Fibroblast of pulmonary artery (primary cell): ENCODE measurements at places on chromosomes 3 and 15.
A peak's percentile ranks its signal among the peaks of the same experiment; 100 is the strongest.

- DNase-seq, result no peak
These were observed 8.2 kb upstream of the TMEM62 start for GRCh38 chr15:43125100-43125661.

DNA sequence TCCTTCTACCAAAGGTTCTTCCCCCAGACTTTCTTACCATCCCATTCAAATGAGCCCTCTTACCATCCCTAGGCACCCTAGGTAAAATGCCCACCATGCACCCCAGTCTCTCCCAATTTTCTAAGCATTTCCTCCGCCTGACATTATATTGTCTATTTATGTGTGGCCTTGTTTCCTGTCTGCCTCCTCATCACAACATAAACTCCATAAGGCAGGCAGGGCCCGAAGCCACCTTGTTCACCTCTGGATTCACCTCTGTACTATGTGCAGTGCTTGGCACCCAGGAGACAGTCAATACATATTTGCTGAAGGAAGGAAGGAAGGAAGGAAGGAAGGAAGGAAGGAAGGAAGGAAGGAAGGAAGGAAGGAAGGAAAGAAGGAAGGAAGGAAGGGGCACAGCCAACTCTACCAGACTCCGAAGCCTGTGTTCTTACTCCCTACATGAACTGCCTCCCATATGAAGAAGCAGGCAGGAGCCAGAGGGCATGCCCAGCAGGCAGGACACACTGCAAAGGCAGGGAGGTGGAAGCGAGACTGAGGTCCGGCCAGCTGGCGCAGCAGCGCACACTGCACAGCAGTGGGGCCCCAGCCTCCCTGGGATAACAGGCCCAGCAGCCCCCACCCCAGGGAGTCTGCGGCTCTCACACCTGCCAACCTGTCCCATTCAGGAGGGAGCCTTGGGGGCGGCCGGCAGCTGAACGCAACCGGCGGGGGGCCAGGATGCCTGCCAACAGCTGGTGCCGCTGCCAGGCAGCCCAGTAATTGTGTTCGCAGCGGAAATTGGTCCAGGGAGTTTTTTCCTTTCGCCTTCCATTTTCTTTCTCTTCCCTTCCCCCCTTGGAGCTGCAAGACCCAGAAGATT, 106.0 kb upstream of the LINGO1 start:
- no peak for DNase-seq

- DNase-seq, result no peak
These were observed 92.5 kb upstream of the MEX3B start for GRCh38 chr15:82138306-82138705.

- peak; percentile 47 for DNase-seq
These were observed 40.9 kb upstream of the IDH2 start for GRCh38 chr15:90143166-90143655.

DNA sequence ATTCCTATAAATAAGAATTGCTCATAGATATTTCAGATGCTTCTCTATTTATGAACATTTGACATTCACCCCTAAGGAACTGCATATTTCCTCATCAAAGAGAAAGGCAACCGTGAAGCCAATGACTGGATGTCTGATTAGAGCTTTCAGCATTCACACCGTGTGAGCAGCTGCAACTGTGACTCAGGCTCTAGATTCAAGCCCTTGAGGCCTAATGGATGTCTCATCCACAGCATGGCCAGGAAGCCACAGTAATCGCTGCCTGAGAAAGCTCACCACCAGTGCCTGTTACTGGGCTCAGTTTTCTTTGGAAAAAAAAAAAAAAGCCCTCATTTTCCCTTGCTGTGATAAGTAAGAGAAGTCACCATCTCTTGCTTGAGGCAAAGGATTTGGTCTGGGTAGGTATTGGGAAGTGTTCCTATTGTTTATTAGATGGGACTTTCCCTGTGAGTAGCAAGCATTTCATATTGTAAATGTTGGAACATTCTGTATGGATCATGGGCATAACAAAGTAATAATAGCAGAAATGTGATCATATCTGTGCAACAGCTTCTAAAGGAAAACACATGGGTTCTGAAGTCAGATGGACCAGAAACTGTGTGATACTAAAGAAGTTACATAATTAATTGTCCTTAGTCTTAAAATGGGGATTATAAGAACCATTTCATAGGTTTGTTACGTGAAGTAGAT, 783.7 kb downstream of the AGBL1 start:
- DNase-seq, result peak; percentile 22

- DNase-seq, result no peak
These were observed 82.7 kb upstream of the CHD2 start for GRCh38 chr15:92817339-92817886.

GRCh38 chr3:51389423-51390183, 1.5 kb upstream of the RBM15B start:
- peak; percentile 62 for DNase-seq

GRCh38 chr3:179324270-179324754, 1.5 kb downstream of the ZNF639 start:
- DNase-seq, result peak; percentile 33

DNA sequence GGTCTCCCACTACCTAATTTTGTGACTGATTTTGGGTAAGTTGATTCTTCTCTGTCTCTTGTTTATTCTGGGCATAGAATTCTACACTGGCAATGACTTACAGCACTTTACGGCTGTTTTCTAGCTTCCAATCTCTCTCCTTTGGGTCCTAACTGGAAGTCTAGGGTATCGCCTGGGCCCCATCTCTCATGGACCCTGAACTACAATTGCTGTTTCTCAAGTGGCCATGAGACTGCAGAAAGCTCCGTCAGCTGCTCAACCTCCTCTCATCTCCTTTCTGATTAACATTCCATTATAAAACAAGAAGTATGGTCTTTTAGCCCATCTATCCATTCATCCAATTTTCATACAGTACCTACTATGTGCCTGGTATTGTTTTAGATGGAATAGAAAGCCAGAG, 4.4 kb upstream of the PXYLP1 start:
- no peak for DNase-seq

DNA sequence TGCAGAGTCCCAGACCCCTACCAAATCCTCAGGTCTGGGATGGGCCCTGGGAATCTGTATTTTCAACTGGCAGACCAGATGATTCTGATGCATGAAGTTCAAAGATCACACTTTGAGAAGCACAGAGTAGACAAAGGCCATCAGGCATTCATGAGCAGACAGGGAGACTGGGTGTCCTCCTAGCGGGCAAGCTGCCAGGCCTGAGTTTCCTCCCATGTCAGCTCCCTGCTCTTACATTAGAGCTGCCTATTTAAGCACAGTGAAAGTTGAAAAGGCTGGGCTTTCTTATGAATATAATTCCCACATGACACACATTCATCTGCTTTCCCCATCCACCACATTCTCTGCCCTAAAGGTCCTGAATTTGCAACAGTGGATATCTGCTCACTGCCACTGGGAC, 14.0 kb downstream of the CAPN3 start:
- DNase-seq, result no peak

- DNase-seq, result no peak
These were observed 98.6 kb downstream of the MECOM start for GRCh38 chr3:169564883-169565282.

GRCh38 chr3:151093905-151094304, 8.4 kb downstream of the MED12L start:
- DNase-seq, result no peak

DNA sequence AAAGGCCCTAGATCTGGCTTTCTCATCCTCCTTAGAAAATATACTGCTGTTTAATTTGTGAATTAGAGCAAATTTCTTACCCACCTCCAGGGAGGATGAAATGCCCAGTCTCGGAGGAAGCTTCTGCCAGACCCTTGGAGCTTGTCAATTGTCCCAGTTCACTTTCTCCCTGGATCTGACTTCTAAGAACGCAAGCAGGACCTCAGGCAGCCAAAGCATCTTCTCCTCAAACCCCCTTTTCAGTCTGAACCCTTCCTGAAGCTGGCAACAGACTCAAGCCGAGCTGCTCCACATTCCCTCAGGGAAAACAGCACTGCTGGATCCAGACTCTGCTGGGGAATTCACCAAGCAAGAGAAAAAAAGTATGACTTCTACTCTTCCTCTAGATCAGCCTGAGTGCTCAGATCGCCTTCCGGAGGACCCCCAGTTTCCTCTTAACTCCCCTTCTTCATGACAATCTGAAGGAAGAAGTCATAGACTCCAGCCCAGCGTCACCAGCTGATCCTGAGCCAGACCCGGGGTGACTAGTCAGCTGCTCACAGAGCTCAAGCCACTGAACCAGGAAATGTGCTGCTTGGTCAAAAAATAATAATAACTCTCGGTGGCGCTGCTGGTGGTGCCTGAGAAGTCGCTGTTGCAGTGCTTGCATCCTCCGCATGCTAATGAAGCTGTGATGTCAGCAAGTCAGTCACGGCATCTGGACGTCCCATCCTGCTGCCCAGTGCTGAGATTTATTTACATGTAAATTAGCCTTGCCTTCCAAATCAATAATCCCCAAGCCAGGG, at the start of gene PRICKLE2:
Gene PRICKLE2 (minus strand): TSS at position 641 of the 785 bp plus-strand sequence. CDS start 26,539 bp downstream, outside the sequence.
- peak; percentile 93 for DNase-seq

DNA sequence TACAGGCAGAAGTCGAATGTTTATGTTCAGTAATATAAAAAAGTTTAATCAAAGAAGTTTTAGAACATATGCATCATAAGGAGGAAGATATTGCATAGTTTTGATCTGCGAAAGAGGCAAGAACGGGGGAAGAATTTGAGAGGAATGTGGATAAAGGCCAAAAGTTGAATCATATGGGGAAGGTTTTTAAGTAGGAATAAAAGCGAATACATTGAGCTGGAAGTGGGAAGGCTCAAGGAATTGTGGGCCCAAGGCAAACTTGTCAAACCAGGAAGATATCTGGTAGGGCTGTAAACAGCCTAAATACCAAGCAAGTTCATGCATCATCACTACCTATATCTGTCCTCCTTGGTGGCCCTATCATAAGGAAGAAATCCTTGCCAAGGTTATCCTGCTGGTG, 186.9 kb downstream of the MAGI1 start:
- peak; percentile 85 for DNase-seq

DNA sequence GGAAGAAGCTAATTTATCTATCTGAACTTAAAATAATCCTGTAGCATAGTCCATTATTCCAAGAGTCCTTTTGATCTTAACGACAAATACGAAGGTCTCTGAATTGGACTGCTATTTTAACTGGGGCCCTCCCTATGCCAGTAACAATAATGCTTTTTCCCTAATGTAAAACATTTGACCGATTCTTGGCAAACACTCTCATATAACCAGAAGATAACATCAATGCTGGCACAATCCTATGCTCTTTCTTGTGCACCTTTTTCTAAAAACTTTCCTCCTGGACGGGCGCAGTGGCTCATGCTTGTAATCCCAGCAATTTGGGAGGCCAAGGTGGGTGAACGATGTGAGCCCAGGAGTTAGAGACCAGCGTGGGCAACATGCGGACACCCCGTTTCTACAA, 3.9 kb downstream of the LRRFIP2 start:
- no peak for DNase-seq

GRCh38 chr15:62505762-62506161, 340.7 kb upstream of the C2CD4B start:
- DNase-seq, result peak; percentile 60

DNA sequence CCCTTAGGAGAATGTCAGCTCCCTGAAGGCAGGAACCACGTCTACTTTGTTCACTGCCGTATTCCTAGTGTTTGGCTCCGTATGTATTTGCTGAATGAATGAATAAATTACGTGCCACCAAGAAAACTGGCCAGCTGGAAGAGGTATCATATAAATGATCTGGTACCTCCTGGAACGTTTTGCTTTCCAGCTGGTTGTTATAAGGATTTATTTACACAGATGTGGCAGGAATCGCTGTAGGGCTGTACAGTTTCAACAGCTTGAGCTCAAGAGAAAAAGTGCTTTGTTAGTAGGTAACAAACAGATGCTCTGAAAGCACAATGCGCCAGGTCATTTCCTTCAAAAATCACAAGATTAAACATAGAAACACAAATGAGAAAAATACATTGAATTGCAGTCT, 108.8 kb upstream of the ATP2B2 start:
- no peak for DNase-seq

DNA sequence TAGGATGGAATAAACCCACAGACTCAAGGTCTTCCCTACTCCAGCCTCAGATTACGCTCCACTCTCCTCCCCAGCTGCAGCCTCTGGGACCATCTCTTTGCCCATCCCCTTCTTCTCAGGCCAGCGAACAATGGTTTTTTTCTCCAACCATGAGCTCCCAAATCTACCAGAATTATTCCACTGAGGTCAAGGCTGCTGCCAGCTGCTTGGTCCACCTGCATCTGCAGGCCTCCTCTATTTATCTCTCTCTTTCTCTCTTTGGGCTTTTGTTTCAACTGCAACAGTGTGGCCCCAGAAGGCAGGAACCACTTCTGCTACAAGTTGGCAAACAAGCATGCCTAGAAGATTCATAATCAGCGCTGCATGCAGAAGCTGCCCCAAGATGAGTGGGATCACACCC, 19.1 kb downstream of the CHRM5 start:
- no peak for DNase-seq

- DNase-seq, result no peak
These were observed 61.7 kb downstream of the CBLB start for GRCh38 chr3:105807146-105807545.

DNA sequence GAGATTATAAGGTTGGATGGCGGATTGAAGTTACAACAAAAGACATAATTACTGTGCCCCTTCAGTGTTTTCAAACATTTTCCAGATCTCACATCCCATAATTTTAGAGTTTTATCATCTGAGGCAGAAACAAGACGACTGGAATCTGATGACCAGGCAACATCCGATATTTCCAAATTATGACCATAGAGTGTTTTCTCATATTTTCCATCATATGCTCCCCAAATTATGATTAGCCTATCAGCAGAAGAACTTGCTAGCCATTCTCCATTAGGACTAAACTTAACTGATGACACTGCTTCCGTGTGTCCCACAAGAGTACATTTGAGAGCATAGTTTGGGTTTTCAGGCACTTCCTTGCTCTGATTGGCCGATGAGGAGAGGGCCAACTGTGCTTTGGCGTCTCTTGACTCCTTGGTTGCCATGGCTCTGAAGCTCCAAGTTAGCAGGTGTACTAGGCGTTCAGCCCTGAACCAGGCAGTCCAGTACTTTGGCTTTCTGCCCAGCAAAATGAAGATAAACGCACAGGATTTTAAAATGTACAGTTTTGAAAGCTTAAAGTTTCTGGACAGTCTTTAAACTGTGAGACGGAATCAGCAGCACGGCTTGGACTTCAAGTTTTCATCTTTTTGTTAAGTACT, 638 bp downstream of the WDR5B start:
- DNase-seq, result peak; percentile 39

GRCh38 chr3:45173776-45174175, 27.6 kb upstream of the CDCP1 start:
- DNase-seq, result no peak

GRCh38 chr3:178043084-178043483, 493.2 kb upstream of the KCNMB2 start:
- DNase-seq, result peak; percentile 70
